CD4-positive, alpha-beta T cell (primary cell): ENCODE measurements at places on chromosomes 3 and 15.

DNA sequence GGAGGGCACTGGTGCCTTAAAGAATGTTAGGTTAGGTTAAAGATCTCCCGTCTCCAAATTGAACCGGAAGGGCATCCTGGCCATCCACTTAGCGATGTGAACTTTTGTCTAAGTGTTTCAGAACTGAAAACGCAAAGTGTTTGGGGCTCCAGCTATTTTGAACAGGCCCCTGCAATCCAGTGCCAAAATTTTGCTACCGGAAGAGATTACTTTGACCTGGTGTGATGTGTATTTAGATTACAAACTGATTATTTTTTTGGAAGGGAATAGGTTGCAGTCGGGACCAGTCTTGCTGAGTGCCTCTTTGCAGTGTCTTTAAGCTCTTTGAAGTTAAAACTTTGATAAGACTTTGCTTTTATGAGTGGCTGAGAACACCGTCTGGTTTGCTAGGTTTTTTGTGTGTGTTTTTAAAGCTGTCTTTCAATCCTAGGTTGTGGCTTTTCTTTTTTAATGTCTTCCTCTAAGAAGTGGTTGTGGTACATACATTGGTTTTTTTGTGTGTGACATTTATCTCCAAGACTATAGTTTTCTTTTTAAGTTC lies 179.6 kb downstream of the OR4M2 start:
- no peak for DNase-seq

DNA sequence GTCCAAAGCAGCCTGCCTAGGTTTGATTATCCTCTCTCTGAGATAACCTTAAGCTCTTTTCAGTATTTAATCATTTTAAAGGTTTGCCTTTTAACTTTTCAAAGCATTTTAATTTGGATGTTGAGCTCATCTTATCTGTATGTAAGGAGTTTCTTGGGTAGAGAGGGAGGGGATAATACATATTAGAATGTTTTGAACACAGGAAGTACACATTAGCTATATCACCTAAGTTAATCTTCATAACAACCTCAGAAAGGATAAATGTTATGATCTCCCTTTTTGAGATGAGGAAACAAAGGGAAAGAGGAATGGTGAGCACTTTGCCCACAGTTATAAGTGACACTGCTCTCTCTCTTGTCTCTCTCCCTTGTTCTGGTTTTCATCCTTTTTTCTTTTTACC lies 2.2 kb upstream of the CD47 start:
- DNase-seq = no peak

GRCh38 chr15:78195735-78196201 lies 38.6 kb downstream of the ACSBG1 start:
- peak; percentile 75 for DNase-seq

DNA sequence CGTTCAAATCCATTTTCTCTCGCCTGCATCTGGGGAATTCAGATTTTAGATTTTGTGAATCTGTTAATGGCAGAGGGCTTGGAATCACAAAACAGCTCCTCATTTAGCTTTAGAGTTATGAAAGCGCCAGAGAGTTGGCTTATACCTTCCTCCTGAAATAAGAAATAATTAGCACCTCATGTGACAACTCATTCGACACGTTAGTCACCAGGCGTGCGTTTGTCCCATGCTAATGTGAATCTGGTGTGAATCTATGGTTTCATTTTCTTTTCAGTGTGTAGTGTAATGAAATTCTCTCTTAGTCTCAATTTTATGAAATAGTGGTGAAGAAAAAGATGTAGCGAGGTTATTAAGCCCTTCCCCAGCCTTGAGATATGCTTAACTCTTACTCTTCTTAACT lies 89.4 kb downstream of the EDEM1 start:
- DNase-seq = no peak

GRCh38 chr3:19934098-19934566 lies at the start of gene EFHB:
TSS of gene EFHB (minus strand) at chr3:19934217. CDS start at chr3:19934018, 199 bp downstream.
- DNase-seq = no peak

DNA sequence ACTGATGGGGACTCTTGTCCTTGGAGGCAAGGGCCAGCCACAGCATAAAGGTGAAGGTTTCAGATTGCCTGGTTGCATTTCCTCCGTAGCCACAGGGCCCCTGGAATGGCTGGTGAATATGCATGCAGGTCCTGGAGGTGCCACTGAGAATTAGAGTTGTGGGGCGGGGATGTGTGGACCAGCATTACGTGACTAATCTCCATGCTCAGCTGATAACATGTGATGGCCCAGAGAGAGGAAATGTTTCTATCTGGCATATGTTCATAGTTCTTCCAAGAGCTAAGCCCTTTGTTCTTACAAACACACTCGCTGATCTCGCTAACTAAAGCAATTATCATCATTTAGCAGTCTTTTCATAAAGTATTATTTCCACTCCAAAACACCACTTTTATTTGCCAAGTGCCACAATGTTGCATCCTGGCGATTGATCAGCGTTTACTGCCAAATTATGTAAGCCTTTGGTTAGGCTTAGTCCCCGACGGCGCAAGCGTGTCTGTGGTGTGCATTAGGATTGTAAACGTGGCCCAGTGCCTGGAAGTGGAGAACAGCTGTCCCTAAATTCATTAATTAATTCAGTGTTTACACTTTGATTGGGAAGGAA lies 55.9 kb downstream of the CGNL1 start:
- DNase-seq = no peak

DNA sequence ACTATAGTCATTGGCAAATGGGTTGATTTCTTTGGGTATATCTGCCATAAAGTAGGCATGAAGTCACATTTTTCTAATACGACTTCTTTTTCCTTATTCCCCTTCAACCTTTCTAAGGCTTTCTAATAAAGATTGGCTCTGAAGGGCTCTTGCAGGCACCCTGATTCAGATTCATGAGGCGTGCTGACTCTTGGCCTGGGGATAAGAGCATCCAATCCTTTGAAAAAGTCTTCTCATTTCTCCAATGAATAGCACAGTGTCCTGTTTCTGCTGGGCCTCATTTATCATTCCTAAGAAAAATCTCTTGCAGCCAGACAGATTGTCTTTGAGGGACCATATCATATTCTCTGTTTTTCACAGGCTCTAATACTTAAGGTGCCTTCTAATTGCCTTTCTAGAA lies 32.3 kb upstream of the BNIP2 start:
- DNase-seq = no peak

DNA sequence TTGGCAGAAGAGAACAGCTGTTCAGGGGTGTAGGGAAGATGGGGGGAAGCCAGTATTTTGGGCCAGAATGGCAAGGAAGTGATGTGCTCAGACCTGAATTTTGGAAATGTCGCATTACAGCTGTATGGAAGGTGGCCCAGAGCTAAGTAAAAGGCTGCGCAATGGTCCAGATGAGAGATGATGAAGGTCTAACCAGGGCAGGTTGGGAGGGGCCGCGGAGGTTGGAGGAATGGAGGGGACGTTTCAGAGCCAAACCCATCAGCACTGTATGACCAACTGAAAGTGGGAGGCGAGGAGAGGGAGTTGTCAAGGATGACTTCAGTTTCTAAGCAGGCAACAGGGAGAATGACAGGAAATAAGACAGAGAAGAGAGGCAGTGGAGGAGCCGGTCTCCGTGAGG lies 60.8 kb downstream of the ADCY5 start:
- DNase-seq = no peak

DNA sequence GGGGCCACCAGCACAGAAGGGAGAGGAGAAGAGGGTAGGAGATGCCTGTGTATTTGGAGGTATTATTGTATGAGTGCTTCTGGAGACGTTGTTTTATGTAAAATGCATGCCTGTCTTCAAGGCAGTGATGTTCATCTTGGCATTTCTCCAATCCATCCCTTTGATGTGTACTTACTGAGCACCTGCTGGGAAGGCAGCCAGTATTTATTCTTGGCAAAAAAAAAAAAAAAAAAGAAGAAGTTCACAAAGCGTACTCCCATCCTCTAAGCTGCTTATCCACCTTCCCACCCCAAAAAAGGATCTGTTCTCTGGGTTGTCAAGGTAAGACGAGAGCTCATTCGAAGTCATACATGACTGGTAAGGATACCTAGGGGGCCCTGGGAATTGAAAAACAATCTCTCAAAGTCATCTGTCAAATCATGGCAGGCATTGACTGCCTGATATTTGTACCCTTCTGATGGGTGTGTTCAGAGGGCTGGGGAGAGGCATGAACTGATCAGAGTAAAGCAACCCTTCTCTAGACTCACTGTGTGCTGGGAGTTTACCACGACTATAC lies 30.0 kb upstream of the SLC6A1 start:
- DNase-seq = no peak

GRCh38 chr3:99925584-99926230 lies 108.0 kb downstream of the CMSS1 start:
- DNase-seq = no peak

DNA sequence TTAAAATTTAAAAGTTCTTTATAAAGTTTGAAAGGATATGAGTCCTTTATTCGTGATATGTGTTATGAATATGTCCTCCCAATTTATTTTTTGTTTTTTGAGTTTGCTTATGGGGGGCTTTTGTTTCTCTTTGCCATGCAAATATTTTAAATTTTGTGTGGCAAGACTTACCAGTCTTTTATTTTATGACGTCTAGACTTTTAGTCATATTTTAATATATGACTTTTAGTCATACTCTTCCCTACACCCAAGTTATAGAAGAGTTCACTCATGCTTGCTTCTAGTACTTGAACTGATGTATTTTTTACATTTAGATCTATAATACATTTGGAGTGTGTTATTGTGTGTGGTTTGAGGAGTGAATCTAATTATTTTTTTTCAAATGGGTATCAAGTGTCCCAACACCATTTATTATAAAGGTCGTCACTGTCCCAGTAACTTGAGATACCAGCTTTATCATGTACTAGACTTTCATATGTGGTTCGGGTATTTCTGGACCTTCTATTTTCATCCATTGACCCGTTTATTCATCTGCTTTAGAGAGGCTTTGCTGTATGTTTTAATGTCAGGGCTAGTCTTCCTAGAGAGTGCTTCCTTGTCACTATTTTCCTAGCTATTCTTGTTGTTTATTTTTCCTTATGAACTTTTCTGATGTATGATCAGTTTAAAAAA lies 755 bp downstream of the PARP15 start:
- DNase-seq = no peak

DNA sequence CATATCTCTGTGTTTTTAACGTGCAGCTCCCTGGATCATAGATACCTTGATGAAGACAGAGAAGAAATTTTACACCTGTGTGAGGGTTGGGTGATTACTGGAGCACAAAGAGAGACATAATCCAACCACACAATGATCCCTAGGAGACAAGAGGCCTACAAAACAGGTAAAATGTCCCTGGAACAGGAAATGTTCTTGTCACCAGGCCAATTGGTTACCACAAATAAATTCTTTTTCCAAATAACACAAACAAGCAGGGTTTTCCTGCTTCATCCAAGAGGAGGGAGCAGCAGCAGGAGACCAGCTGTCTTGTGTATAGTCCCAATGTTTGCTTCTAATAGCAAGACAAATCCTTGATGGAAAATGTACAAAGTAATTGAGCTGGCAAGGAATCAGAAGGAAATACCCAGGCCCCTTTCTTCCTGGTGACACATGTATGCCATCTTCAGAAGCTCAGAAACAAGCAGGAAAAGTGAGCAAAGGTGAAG lies 1.4 kb downstream of the MGLL start:
- no peak for DNase-seq

GRCh38 chr3:71103430-71103921 lies 480.1 kb downstream of the FOXP1 start:
- DNase-seq = no peak

DNA sequence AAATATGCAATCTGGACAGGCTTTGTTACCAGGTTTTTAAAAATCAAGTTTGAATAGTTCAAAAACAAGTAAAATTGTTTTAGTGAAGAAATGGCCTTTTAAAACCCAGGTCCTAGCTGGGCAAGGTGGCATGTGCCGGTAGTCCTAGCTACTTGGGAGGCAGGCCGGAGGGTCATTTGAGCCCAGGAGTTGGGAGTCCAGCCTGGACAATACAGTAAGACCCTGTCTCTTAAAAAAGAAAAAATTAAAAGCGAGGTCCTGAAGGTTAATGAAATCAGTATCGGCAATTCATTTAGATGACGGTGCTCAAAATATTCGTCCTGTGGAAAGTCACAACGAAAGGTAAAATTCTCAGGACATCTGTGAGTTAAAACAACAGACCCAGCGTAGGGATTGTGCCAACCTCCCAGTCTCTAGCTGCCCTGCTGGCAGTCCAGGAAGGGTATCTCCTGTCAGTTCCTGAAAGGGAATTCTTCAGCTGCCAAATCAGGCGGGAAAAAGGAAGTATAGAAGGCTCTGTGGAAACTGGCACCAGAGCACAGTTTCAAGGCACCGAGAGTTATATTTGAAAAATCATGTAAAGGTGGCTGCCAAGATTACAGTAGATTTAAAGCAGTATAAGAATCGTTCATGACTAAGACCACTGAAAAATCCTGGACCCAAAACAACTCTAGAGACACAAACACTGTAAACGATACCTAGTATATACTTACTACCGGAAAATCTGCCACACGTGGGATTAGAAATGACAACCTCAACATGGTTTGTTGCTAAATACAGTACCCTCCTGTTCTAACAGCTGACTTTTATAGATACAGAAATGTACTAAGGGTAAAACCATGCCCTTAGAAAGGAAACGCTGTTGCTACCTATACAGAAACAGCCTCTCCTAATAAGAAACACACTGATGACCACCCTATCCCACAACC lies 1.2 kb upstream of the ABHD17C start:
- no peak for DNase-seq

GRCh38 chr3:84965141-84965540 lies 6.4 kb downstream of the CADM2 start:
- DNase-seq = no peak

GRCh38 chr3:20073683-20074082 lies 33.4 kb downstream of the KAT2B start:
- DNase-seq = no peak

GRCh38 chr3:53815651-53816050 lies 30.6 kb downstream of the CHDH start:
- DNase-seq = no peak

- DNase-seq = no peak
Measured at GRCh38 chr15:44193651-44194322, 1.3 kb downstream of the FRMD5 start.

DNA sequence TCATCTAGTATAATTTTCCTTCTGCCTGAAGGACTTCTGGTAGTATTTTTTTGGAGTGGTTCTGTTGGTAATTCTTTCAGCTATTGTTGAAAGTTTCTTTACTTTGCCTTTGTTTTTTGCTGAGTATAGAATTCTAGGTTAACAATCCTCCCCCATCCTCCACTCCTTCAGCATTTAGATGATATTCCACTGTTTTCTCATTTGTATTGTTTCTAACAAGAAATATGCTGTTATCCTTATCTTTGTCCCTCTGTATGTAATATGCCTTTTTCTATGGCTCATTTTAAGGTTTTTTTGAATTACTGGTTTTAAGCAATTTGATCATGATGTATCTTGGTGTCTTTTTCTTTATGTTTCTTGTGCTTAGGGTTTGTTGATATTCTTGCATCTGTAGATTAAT lies 53.9 kb downstream of the KLF15 start:
- DNase-seq = no peak
